DMS79 treated with DMSO at 0.1 percent for 48 hours (cell line): ENCODE measurements at places on chromosomes 16 and 17.

- DNase-seq = no peak
Measured at GRCh38 chr16:1613211-1613622, 1.1 kb downstream of the CRAMP1 start.

DNA sequence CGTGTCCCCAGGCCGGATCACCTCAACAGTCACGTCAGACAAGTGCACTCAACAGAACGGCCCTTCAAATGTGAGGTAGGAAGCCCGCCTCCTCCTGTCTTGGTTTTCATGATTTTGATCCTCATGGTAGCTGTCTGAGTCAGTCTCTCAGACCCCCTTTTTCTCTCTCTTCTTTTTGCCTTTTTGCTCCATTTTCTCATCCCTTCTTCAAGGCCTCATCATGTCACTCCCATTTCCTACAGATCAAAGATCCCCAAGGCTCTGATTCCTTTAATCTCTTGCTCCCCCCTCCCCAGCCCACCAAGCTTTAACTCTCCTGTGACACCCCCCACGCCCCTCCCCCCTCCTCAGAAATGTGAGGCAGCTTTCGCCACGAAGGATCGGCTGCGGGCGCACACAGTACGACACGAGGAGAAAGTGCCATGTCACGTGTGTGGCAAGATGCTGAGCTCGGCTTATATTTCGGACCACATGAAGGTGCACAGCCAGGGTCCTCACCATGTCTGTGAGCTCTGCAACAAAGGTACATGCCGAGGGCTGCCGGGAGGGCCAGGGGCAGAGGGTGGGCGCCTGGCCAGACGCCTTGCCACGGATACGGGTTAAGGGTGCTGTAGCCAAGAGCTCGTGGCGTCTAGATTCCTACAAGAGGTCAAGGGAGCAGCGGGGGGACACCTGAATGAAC, 2.0 kb downstream of the MAZ start:
- no peak for DNase-seq

DNA sequence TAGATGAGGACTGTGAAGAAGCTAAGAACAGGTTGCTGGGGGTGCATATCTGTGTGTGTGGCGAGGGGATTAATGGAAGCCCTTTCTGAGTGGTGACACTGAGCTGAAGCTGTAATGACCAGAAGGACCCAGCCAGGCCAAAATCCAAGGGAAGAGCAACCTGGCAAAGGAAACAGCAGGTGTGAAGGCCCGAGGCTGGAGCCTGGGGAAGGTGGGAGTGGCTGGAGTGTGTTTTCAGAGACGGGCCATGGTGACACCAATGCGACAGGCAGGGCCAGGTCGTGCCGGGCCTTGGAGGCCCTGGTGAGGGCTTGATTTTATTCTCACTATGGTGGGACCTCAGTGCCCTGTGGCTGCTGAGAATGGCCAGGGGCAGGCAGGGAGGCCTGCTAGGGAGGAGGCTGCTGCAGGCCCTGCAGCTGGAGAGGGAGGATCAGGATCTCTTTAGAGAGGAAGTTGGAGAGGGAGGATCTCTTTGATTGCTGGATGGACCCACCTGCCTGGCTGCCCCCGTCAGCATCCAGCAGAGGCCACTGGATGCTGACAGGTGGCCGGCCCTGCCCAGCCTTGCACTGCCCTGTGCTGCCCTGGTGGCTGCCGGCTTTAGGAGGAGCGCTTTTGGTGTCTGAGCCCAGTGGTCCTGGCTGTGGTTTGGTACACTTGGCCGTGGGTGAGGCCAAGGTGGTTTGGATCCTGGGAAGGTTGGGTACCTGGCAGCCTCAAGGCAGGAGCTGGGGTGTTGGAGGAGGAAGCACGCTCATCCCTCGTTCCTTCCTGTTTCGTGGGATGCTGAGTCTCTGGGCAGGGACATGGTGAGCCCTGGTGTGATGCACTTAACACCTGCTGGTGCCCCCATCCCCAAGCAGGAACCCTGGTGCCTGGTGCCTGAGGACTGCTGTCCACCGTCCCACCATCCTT, 188.3 kb downstream of the SEC14L1 start:
- DNase-seq = no peak

DNA sequence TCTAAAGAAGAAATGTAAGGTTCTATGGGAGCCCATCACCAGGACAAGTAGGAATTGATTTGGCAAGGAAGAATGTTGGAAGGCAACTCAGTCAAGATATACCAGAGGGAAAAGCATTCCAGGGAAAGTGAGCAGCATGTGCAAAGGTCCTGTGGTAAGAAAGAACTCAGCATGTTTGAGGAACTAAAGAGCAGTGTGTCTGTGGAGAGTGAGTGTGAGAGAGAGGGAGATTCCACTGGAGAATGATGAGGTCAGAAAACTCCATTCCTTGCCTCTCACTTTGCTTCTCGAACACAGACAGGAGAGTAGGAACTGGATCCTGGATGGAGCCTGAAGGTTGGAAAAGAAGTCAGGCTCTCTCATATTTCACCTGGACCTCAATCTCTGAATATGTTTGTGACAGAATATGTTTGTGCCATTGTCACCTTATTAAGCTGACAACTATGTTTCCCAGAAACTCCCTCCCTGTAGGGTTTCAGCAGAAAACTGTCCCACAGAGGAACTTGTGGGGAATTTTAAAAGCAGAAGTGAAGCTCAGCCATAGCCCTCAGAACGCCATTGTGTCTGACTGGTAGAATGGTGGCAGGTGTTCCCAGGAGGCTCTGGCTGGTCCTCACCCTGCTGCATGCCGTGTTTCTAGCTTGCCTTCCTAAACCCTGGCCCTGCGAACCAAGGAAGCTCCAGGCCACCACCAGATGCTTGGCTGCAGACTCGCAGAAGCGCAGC, 382.4 kb upstream of the XYLT1 start:
- no peak for DNase-seq

- DNase-seq = no peak
Measured at GRCh38 chr17:34930283-34930682, 31.0 kb downstream of the CCT6B start.

GRCh38 chr17:64115822-64116534, 14.0 kb downstream of the ERN1 start:
- DNase-seq = no peak

- no peak for DNase-seq
Measured at GRCh38 chr17:5557485-5557884, 26.8 kb downstream of the NLRP1 start.

DNA sequence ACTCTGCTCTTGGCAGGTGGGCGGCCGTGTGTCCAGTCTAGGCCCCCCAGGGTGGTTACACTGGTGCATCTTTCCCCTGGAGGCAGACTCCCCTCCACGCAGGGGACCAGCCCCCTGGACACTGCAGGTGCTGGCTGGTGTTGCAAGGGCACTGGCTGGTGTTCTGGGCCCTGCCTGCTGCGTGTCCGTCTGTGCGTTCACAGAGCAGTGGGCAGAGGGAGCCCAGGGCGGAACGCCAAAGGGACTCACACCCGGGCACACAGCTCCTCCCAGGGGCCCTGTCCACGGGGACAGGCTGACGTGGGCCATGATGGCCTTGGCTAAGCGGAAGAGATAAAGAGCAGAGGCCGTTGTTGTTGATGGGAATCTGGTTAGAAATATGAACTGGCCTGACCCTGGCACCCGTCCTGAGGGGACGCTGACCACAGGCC, 27.3 kb downstream of the ACSF3 start:
- no peak for DNase-seq

- no peak for DNase-seq
Measured at GRCh38 chr16:760065-760464, 469 bp upstream of the MSLN start.

DNA sequence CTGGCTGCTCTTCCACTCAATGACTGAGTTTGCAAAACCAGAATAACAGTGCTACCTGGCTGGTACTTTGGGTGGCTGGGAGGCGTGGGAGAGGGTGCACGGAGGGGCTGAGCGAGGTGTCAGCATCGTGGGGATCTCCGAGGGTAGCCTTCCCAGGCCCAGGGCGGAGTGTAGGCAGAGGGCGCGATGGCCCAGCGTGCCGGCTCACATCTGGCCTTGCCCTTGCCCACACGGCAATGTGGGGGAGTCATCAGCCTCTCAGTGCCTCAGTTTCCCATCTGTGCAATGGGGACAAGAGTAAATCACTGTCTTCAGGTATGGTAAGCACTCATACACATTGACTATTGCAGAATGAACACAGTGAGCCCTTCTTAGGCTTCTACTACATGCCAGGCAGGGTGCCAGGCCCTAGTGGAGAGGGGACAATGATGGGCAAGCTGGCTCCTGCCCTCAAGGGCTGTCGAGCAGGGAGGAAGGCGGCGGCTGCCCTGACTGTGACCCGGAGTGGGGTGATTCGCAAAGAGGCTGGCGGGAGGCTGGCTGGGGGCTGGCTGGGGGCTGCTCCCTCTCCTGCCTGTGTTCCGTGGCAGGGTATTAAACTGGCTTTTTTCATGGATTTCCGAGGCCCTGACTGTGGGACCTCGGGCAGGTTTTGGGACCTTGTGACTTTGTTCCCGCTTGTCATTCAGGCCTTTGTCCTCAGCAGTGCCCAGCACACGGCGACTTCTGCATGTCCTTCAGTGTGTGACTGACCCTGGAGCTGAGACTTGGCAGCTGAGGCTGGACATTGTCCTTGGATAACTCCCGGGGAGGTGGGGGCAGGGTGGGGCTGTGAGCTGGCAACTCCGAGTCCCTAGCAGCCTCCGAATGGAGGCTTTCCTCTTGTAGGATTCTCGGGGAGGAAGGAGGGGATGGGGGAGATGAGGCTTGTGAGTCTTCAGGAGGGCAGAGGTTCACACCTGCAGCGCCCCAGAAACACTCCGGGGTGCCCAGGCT, 243.1 kb downstream of the SEC14L1 start:
- peak; percentile 72 for DNase-seq

GRCh38 chr17:73834684-73835343, 190.6 kb upstream of the SDK2 start:
- DNase-seq = no peak

DNA sequence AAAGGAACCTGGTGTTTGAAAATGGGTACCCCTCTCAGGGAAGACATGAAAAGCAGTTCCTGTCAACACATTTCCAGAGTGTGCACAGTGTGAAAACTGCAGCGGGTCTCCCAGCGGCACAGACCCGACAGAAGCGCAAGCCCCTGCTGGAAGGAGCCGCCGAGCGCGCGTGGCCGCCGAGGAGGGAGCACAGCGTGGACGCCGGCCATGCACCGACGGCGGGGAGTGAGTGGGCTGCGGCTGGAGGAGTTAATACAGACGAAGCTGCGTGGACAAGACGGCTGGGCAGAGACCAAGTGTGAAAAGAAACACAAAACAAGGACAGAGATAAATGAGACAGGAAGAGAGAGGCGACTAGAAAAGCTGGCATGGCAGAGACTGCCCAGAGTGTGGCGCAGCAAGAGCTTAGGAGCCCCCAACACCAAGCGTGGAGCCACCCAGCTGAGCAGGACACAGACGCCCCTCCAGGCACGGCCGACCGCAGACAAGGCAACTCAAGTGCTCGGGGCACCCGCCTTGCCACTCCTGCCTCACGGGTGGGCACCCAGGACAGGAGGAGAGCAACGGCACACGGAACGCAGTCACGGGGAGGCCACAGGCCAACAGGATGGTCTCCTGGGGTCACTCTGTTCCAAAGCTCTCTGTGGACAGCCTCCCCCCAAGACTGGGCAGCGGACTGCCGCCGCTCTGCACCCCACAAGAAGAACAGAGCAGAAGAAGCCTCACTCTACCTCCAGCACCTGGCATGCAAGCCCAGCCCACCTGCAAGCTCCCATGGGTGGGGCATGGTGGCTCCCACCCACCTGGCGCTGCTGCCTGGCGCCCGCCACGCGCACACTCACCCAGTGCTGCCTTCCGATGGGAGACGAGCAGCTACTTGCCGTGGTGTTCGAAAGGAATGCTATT, 16.5 kb downstream of the SLC16A3 start:
- DNase-seq = no peak

- no peak for DNase-seq
Measured at GRCh38 chr17:27776882-27777624, 23.3 kb downstream of the NOS2 start.

GRCh38 chr17:66509926-66510325, 207.5 kb downstream of the PRKCA start:
- no peak for DNase-seq

GRCh38 chr17:75845933-75846691, 1.9 kb upstream of the UNC13D start:
- no peak for DNase-seq
